ENCODE measurements at places on chromosomes 13 and 19.

GRCh38 chr13:25881971-25882451, 169.8 kb downstream of the SHISA2 start:
- DNase-seq: peak; percentile 60

GRCh38 chr19:43807651-43808050, 5.4 kb upstream of the LYPD5 start:
- no peak for DNase-seq

DNA sequence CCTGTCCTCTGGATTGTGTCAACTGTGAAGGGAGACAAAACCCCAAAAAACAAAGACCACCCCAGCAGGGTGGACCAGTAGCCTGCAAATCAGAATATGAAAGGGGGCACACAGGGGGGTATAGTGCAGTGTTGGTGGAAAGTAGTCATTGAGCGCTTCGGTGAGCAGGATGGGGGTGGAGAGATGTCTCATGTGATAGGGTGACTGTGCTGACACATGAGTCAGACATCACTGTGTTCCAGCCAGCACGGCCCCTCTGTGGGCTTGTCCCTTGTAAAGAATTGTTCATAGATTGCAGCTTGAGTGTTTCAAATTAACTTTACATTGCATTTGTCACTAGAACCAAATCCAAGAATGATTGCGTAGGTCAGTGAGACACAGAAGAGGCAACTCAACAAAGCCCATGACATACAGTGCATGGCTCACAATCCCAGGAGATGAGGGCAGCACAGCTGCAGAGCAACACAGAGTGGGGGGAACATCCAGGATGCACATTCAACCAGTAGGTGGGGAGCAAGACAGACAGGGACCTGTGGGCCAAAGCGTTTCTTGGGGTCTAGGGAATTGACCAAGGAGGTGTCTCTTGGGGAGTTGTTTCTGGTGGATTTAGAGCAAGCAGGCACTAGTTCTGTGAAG, 7.5 kb downstream of the ZNF440 start:
- DNase-seq: no peak

- DNase-seq: no peak
Observed at GRCh38 chr19:36635342-36635741, 30.2 kb downstream of the ZNF382 start.

All from left hindlimb (tissue), 1 donor.